CD4-positive, alpha-beta T cell treated with Interleukin-15 for 4 hours (primary cell): ENCODE measurements at places on chromosomes 16 and 17.

GRCh38 chr17:19457046-19457445 lies 46.0 kb downstream of the RNF112 start:
- no peak for DNase-seq

- no peak for DNase-seq
Observed at GRCh38 chr17:62109924-62110323, 44.8 kb upstream of the MED13 start.

- DNase-seq: peak; percentile 5
Observed at GRCh38 chr17:28174352-28175046, 132.0 kb downstream of the NLK start.

GRCh38 chr16:85437166-85438052 lies 175.7 kb upstream of the GSE1 start:
- no peak for DNase-seq

DNA sequence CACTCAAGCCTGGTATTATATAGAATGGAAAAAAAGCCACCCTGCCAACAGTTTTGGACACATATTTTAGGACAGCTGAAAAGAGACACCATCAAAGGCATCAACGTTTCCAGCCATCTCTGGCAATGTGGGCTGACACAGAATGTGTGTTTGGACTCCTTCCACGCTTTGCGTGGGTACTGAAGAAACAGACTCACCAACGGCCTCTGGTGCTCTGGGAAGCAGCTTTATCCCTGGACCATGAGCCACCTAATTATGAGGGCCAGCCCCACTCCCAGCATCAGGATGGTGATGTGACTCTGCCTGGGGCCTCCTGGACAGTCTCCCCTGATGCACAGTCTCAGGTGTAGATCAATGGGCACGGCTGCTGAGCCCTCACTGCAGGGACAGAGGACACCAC lies 27.9 kb downstream of the CCDC57 start:
- no peak for DNase-seq

DNA sequence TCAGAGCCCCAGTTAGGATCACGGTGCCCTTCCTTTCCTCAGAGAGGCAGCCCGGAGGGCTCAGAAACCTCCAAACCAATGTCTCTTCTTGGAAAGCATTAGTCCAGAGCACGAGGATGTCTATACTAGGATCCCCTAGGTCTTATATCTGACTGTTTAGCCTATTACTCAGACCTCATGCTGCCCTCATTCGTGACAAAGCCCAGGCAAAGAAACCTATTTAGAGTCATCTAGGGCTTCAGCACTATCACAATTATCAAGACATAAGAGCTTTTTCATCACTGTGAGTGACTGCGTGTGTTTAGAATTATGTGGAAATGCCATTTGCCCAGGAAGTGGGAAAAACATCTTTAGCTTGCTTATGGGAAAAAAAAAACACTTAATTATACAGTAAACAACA lies 159.8 kb upstream of the NOL11 start:
- DNase-seq: no peak

DNA sequence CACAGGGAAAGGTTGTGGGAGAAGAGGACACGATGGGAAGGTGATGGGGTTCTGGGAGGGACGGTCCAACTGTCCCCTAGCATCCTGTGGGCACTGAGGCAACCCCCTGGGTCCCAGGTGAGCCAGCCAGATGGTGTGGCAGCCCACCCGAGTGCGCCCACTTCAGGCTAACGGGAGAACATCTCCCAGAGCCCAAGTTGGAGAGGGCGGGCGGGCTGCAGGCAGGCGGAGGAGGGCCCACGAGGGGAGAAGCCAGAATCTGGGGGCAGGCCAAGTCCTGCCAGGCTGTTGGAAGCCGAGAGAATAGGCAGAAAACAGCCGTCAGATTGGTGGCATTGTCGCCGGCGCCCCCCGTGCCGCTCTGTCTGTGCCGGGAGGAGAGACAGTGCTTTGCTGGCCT lies 13.8 kb upstream of the ABCC3 start:
- DNase-seq: no peak

- no peak for DNase-seq
Observed at GRCh38 chr16:65285128-65286048, 163.5 kb upstream of the CDH11 start.

DNA sequence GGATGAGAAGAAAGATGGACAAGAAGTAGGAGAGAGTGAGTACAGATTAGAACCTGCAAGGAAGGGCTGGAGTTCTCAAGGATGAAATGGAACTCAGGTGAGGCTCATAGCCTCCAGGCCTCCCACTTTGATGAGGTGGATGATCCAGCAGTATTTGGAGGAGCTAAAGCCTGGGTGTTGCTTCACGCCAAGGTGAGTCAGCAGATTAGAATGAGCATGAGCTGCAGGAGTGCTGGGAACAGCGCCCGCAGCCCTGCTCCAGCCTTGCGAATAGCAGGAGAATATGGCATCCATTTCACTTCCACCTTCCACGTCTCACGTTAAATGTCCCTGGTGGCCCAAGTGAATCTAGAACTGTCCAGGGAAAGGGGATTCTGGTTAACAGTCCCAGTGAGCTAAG lies 94.4 kb upstream of the CPHXL start:
- no peak for DNase-seq

- no peak for DNase-seq
Observed at GRCh38 chr17:60149691-60150582, at the start of gene CA4. Gene CA4 (plus strand): TSS chr17:60149973. CDS start chr17:60150035, 62 bp downstream.

DNA sequence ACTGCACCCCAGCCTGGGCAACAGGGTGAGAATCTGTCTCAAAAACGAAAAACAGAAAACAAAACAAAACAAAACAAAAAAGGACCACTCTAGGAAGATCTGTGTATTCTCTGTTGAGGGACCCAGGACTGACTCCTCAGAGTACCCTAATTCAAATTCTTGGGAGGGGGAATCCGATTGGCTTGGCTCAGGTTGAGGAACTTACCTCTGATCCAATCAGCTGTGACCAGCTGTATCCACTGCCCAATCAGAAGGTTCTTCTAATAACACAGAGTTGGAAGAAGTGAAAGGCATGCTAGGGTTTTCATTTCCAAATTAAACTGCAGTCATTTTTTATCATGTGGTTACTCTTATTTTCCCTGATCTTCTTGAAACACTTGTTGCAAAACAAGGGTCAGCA lies 105.9 kb upstream of the CACNG3 start:
- DNase-seq: no peak

GRCh38 chr17:43906951-43907424 lies 348 bp downstream of the MPP2 start:
- DNase-seq: no peak

GRCh38 chr17:64387545-64388171 lies 3.0 kb downstream of the PECAM1 start:
- no peak for DNase-seq

DNA sequence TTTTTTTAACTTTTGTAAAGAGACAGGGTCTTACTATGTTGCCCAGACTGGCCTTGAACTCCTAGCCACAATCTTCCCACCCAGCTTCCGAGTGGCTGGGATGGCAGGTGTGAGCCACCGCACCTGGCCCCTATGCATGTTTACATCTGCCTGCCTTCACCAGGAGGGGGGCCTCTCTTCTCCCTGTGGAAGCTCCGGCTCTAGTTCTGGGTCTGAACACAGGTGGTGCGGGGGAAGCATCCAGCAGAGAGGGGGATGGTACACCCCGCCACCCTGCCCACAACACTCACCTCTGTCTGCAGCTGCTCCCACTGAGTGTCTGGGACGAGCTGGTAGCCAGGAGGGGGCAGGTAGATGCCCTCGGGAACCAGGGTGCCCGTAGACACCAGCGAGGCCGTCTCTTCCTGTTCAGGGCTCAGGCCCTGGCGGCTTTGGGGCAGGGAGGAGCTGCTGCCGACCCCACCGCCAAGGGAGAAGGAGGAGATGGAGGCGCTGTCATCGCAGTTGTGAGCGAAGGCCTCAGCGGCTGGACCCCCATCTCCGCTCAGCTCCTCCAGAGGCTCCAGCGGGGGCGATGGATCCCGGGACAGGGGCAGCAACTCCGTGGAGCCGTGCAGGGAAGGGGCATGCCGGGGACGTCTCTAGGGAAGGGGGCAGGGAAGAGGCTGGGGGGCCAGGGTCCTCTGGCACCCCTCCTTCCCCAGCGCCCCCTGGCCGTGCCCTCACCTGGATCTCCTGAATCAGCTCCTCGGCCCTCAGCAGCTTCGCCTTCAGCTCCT lies 10.9 kb downstream of the RABEP2 start:
- no peak for DNase-seq

GRCh38 chr17:78957128-78957527 lies 22.6 kb downstream of the LGALS3BP start:
- DNase-seq: no peak

DNA sequence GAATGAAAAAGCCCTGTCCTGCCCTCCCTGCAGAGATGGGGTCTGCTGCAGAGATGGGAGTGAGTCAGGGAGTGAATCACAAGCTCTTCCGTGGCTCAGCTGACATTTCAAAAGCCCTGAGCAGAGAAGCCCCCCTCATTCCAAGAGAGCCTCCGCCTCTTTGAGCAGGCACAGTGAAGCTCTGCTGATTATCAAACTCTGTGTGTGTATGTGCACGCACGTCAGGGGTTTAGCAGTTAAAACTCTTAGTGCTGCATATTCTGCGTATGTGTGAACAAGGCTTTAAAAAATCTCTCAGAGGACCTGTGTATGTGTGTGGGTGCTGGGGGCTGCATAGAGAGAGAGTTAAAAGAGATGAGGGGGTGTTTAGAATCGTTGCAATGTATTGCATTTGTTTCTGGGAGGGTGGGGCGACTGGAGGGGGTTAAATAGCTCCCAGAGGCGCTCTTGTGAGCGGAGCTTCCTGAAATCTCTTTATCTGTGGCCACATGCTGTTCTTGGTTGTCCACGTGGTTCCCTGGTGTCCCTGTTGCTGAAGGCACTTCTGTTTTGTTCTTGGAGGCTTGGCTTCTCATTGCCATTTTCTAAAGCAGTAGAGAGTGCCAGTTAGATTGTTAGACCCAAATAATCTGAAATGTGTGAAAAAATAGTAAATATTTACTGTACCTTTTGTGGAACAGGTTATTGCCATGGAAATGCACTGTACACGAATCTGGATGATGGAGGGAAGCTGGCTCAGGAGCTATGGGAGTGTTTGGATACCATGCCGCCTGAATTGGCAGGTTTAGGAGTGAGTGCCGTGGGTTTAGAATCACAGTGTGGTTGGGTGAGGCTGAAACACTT lies 116.6 kb downstream of the PRKCB start:
- DNase-seq: peak; percentile 54

DNA sequence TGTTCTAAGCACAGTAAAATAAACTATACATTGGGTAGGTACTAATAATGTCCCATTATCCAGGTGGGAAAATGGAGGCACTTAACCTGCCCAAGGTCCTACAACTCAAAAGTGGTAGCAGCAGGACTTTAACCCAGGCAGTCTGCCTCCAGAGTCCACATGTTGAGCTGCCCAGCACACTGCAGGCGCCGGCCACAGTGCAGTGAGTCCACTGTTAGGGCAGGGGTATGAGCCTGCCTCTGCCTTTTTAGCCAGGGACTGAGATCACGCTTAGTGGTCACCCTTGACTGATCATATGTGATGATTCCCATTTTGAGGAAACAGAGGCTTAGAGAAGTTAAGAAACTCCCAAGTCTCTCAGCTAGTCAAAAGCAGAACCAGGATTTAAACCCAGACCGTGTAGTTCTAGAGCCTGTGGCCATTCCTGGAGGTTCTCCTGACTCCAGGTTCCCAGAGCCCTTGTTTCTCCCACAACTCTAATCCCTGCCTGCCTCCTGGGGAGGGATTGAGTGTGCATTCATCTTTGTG lies 8.4 kb downstream of the CES1 start:
- DNase-seq: no peak

- DNase-seq: no peak
Observed at GRCh38 chr17:34117332-34117731, 137.8 kb upstream of the CCL2 start.

DNA sequence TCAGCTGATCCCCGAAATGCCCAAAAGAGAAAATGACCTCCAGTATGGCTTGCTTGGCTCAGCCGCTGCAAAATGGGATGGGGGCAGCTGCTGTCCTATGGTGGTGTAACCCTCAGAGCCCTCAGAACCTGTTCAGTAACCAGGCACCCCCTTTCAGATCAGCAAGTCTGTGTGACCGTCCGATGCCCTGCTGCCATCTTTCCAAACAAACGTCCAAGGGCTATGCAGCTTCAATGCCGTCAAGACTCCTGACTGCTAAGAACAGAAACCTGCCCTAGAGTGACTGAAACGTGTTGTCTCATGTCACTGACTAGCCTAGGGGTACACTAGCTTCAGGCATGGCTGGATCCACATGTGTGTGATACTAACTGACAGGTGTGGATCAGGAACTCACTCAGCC lies 70.4 kb downstream of the GNAO1 start:
- DNase-seq: no peak

- no peak for DNase-seq
Observed at GRCh38 chr17:73991260-73991659, 212.2 kb upstream of the RPL38 start.

DNA sequence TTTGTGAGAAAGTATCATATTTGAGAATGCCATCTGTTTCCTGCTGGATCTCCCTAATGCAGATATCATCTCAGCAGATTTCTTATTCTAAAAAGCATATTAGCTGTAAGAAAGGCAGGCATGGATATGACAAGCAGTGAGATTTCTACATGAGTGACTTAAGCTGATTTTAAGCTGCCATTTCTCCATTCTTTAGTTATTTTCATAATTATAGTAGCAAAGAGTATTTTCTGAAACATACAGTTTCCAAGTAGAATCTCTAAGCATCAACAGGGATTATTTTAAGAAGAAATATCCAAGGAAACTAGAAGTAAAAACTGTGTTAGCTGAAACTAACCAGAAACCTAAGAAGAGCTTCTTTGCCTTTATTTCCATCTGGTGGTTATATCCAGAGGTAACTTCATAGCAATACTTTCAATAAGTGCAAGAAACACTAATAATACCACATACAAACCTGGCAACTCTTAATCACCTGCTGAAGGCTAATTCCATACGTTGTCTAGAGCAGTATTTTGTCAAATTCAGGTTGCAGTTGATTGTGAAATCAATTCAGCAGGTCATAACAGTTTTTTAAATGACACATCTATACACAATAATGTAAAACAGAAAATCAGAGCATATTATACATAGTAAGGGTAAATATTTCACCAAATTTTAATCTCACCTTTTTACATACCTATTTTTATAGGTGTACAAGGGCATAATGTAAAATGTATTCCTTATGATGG lies 42.2 kb downstream of the CFDP1 start:
- no peak for DNase-seq

GRCh38 chr16:53787423-53787822 lies 83.5 kb downstream of the FTO start:
- DNase-seq: no peak

DNA sequence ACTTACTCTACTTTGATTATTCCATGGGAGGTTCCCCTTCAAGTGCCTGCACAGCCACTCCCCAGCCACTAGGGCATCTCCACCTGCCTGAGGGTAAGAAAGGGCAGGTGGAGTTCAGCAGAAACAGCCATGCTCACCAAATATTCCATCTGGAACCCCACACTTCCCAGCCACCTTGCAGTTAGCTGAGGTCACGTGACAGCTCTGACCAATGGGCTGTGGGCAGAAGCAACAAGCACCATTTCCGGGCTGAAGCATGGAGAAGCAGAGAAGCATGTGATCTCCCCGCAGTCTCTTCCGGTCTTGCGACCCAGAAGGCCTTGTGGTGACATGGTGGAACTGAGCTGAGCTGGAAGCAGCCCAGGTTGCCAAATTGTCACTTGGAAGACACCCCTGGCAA lies 108.6 kb downstream of the CCT6B start:
- DNase-seq: no peak
